ENCODE measurements at places on chromosomes 4 and X.
A peak's percentile ranks its signal among the peaks of the same experiment; 100 is the strongest.

GRCh38 chrX:26411045-26411444 lies 195.1 kb downstream of the MAGEB5 start:
- DNase-seq, result no peak

- no peak for DNase-seq
These were observed 105.8 kb downstream of the RNF150 start for GRCh38 chr4:141027421-141027820.

GRCh38 chr4:173397604-173398003 lies 1.3 kb downstream of the SCRG1 start:
- DNase-seq, result no peak

DNA sequence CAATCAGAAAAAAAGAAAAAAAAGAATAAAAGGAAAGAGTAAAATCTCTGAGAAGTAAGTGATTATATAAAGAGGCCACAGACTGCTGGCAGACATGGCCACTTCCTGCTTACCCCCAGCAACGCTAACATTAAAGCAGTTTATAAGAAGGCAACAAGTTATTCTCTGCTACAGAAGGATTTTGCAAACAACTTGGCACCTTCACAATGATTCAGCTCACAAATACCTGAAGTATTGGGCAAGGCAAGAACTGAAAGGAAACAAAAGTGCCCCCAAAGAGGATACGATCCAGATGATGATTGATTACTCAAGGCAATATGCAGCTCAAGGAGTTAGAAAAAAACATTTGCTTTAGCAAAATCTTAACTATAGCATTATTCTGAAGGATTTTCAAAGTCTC lies 718.8 kb downstream of the KLHL13 start:
- no peak for DNase-seq

DNA sequence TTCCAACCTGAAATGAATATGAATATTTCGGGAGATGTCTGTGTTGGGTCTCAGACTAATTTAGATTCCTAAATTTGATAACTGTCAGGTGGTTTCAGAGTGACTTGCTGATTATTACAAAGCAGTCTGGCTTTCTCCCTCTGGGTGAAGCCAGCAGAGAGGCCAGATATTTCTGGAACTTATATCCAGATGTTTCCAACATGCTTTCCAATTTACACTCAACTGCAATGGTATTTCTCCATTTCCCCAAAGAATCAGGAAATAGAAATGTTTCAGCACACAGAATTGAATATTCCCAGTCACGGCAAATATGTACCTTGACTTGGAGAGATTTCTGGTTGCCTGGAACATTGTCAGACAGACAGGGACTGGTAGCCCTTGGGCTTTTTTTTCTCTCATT lies 48.5 kb upstream of the EGFL6 start:
- no peak for DNase-seq

DNA sequence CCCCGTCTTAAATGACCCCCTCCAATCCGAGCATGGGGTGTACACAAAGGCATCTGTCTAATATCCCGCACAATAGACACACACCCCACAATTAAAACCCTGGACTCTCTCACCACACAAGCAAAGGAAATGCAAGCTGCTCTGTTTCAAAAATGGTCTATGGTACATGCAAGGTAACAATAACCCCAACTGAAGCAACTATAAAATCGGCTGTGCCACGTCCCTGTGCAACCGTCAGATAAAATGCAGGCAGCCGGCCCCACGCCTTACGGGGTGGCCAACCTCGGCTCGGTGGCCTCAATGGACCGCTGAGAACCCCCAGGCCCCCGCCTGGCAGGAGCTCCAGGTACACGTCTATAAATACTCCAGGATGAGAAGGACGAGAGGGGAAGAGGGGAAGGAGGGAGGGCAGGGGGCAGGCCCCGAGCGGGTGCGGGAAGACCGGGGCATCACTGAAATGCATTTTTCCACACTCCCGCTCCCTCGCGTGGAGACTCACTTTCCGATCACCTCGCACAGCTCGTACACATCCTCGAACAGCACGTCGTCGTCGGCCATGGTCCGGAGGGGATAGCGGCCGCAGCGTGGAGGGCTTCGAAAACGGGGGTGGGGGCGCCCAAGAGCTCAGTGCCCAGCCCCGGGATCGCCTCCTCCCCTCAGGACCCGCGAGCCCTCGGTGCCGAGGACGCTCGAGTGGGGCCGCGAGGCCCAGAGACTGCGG lies 763 bp downstream of the CASK start:
- peak; percentile 31 for DNase-seq

Measured in CD4-positive, alpha-beta T cell treated with Interleukin-17A for 1 hour (primary cell).